ENCODE measurements at places on chromosomes 11 and 22.

DNA sequence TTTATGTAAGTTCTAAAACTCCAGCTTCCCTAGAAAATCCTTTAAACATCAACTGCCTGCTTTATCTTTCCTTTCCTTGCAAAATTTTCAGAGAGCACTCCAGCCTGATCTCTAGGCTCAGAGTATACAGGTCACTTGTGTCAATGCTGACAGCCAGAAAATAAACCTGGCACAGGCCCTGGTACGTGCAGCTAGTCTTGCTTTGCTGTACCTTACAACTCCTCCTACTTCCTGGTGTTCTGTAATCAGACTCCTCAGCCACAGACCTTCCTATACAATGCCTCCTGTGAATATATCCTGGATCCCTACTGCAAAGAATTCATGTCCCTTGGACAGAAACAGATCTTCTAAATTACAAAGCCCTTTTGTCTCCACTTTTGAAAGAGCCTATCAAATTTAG is 24.2 kb upstream of the TMEM123 start:
- no peak for DNase-seq

- no peak for DNase-seq
Observed at GRCh38 chr11:115498354-115498753, 5.9 kb downstream of the CADM1 start.

DNA sequence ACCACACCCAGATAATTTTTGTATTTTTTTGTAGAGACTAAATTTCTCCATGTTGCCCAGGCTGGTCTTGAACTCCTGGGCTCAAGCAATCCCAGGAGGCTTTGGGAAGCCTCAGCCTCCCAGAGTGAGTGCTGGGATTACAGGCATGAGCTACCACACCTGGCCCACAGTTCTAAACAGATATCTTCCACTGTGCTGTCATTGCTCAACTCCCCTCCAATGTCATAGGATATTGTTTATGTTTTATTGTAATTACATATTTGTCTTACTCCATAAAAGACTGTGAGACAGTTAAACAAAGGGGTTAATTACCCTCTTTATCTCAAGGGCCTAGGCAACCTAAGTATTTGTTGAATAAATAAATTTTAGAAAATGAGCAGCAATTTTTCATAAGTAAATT is 204.2 kb downstream of the GRM5 start:
- DNase-seq = no peak

DNA sequence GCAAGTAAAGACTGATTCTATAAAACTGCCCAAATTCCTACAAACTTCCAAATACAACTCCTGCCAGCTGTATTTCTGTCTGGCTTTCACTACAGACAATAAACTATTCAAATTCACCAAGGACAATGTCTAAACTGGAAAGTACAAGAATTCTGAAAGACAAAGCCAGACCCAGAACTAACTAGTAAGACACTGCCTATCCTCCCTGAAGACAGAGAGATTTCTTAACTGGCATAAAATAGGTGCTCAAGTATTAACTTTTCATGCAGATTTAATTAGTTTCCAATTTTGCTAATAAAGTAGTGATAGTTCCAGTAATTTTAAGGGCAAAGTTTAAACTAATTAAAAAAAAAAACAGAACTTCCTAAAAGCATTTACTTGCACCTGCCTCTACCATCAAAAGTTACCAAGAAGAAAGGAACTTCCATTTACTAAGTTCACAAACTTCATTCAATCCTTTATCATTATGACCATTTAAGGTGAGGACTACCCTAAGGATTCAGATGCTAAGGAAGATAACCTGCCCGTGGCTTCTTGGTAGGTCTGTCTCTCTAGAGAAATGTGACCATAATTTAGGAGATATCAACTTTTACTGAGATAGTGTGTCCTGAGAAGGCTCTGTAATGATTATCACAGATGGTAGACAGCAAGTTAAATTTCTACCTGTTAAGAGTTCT is 45.2 kb downstream of the CELF1 start:
- no peak for DNase-seq

DNA sequence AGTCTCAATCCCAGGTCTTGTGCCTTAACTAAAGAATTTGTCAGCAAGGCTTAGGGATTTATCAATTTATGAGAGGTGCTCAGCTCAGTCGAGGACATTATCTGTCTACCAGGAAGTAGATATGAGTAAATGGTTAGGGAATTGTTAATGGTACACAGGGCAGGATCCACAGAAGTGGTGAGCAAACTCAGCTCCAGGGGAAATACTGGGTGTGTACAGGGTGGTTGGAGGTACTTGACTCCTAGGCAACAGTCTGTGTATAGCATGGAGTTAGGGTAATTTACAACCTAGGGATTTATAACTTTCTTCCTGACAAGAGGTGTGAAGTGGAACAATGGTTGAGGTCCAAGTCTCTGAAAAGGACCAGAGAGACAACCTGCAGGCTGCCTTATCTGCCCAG is 123.4 kb upstream of the OR9Q1 start:
- no peak for DNase-seq

DNA sequence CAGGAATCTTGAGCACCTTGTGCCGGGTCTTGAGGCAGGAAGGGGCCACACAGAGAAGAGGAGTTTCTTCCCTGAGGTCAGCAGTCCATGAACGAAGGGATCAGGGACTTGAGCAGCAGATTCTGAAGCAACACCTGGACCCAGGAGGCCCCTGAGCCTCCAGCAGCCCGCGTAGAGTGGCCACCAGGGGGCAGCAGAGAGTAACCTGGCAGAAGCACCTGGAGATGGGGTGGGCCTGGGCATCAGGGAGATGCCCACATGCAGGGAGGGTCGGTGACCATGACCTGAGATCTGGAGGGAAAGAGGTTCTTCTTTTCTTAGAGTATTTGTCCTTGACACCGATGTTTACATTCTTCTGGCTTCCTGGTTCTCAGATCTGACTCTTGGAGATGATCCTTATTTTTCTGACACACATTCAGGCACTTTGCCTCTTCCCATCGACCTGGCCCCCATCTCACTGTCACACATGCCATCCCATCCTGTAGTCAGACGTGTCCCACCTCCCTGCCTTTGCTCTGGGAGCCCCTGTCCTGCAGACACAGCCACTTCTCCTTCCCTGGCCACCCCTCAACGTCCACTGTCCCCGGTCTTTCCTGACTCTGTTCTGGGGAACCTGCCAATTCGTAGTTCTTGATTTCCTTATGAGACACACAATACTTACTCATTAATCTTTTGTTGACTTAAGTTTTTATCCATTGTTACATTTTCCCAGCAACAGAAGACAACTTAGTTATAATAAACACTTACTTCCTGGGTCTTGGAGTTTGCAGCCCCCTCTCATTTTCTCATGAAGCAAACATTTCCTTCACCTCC is 66.5 kb downstream of the GGTLC2 start:
- peak; percentile 62 for DNase-seq

GRCh38 chr11:26018336-26018735 is 313.6 kb upstream of the ANO3 start:
- DNase-seq = no peak

- peak; percentile 80 for DNase-seq
Observed at GRCh38 chr22:38398609-38399461, 56.2 kb downstream of the KCNJ4 start.
